Pancreas (tissue), 10 donors: ENCODE measurements at places on chromosomes 1 and 21. TPM values are rescaled to one million over a fixed set of nuclear protein-coding genes. Genes with fewer than 3 reads are reported as not detected.

The LDLRAD2 gene
- total RNA-seq, result 0.09 TPM

The RHBDL2 gene
- 0.52 TPM for total RNA-seq

The RCAN3 gene
- total RNA-seq, result 11.5 TPM

The PRRX1 gene
- 2.7 TPM for total RNA-seq

The MAN1C1 gene
- 2.1 TPM for total RNA-seq

GRCh38 chr1:163131981-163132380 is 62.8 kb downstream of the RGS4 start:
- no peak for DNase-seq

DNA sequence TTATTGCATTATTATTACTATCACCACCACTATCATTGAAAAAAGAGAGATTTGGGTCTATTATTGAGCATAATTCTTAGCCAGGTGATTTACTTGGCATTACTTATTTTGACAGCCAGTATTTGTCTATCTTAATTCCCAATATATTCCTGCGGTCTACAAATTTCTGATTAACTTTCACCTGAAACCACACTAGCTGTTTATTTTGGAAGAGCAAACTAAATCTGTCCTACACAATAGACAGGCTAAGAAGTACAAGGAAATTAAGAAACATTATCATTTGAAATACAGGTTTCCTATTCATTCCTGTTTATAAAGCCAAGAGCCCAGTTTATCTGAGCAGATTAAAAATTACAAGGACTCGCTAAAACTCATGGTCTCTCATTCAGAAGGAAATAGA is 6.9 kb upstream of the LYST start:
- DNase-seq, result no peak

DNA sequence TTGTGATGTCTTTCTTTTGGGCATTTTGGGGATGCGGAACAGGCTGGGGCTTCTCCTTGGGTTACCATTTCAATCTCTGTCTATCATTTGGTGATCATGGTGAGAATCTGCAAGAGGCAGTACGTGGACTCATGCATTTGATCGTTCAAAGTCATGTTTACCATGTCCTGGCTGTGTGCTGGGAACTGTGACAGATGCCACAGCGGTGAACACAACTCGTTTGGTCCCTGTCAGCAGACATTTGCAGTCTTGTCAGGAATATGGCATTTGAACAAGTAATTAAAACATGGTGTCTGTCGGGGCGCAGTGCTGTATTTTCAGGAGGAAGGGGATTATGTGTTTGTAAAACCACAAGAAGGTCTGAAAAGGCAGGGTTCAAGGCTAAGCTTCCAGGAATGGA is 103.3 kb upstream of the IGSF21 start:
- peak; percentile 23 for DNase-seq

- no peak for DNase-seq
Measured at GRCh38 chr1:178497903-178498478, 1.2 kb upstream of the CLEC20A start.

DNA sequence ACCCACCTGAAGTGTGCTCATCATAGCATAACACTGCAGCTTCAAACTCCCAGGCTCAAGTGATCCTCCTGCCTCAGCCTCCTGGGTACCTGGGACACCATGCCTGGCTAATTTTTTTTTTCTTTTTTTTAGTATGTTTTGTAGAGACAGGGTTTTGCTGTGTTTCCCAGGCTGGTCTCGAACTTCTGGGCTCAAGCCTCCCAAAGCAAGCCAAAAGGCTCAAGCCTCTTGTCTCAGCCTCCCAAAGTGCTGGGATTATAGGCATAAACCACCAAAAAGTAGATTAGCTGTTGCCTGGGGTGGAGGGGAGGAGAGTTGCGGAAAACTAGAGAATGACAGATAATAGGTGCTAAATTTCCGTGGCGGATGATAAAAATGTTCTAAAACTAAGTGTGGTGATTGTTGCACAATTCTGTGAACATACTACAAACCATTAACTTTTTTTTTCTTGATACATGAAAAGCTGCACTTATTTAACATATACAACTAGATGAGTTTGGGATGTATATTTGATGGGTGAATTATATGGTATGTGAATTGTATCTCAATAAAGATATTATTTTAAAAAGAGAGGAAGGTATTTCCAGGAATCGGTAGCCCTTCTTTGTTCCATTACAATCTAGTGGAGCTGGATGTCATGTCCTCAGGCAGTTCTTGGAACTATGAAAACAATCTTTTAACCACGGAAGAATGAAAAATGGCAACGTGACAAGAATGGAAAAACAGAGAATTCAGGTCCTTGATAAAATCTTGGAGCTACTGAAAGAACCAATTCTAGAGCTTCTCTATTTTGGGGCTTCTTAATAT is 27.3 kb upstream of the MED18 start:
- no peak for DNase-seq

DNA sequence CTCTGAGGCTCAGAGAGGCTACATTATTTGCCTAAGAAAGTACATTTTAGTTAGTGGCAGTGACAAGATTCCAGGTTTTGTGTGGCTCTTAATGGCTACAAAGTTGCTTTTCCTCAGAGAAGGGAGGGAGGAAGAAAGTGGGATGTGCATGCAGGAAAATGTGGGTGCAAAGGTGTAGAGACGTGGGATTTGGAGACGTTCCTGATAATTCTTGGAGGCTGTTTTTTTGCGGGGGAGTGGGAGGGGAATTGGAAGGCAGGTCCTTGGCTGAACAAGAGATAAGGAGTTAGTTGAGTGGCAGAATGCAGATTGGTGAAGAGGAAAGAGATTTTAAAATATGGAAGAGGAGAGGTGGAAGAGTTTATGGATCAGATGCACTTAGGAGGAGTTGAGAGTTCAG is 258.1 kb downstream of the GRIK3 start:
- no peak for DNase-seq

DNA sequence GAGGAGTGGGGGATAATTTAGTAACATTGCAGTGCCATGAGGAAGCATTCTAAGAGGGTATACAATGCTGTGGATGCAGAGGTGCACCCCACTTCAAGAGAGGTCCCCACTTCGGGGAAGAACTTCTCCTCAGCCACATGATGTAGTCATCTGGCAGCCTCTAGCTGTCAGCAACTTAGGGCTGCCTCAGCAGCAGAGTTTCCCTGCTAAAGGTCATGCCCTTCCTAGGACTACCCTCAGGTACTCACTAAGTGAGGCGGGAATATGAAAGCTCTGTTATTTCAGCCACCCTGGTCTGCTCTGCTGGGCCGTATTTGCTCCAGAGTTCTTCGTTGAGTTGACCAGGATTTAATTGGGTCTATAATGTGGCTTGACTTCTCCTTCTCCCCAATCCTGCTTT is 41.9 kb upstream of the NGF start:
- DNase-seq, result no peak

DNA sequence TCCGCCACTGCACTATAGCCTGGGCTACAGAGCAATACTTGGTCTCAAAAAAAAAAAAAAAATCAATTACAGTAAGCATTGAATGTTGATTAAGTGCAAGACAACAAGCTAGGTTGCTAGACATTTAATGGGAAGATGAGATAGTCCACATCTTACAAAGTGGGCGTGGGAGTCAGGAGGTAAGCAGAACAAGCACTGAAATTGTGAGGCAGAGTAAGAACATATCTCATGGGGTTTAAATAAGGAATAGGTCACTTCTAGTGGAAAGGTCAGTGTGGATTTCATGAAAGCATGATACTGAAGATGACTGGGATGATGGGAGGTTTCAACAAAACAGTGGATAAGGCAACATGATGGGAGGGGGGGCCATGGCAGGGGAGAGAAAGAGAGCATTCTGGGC is 1.9 kb upstream of the OLFML2B start:
- no peak for DNase-seq

DNA sequence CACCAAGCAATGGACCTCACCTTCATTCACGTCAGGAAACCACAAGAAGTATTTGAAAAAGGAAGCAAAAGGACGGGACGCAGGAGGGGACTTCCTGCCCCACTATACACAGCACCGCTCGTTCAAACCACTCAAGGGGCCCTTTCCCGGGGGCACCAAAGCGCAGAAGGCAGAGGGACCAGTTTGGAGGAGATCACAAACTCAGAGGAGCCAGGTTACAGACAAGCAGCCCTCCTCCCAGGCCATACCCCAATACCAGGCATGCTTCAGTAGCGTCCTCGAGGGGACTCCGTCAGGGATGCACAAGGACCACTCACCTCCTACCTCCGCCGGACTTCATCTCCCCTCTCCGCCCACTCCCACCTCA is 685 bp downstream of the CRTC2 start:
- no peak for DNase-seq

GRCh38 chr1:32733582-32734321 is 31.2 kb upstream of the SYNC start:
- DNase-seq, result no peak
